ENCODE measurements at places on chromosomes 6 and 20. TPM values are rescaled to one million over a fixed set of nuclear protein-coding genes. Genes with fewer than 3 reads are reported as not detected.

The ANKRD66 gene
- not detected for total RNA-seq

- DNase-seq: no peak
Observed at GRCh38 chr6:90502866-90503407, 83.9 kb downstream of the MAP3K7 start.

- no peak for DNase-seq
Observed at GRCh38 chr6:114218437-114219340, 124.1 kb downstream of the HS3ST5 start.

DNA sequence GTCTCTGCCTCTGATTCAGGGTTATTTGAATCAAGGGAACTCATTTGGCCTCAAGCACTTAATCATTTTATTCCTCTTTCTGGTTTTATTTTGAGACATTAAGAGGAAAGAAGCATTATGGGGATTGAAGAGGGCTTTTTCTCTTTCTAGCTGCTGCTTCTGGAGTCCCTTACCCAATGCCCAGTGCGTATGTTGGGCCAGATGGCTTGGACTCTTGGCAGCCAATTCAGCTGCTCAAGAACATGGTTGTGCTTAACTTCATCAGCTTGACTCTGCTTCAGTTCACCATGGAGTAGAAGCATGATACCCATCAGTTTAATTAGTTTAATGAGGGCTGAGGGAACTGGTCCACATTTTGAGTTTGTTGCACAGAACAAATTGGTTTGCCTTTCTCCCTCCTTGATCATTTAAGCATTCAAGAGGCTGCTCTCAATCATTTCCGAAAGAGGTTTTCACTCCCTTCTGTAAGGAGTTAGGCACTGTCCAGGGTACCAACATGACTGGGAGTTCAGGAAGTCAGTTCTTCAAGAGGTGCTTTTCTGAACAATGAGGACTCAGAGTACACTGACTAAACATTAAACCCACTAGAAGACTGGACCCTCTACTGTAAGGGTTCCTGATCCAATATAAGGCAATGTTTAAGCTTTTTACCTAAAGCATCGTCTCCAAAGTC lies 14.6 kb downstream of the PDYN start:
- no peak for DNase-seq

DNA sequence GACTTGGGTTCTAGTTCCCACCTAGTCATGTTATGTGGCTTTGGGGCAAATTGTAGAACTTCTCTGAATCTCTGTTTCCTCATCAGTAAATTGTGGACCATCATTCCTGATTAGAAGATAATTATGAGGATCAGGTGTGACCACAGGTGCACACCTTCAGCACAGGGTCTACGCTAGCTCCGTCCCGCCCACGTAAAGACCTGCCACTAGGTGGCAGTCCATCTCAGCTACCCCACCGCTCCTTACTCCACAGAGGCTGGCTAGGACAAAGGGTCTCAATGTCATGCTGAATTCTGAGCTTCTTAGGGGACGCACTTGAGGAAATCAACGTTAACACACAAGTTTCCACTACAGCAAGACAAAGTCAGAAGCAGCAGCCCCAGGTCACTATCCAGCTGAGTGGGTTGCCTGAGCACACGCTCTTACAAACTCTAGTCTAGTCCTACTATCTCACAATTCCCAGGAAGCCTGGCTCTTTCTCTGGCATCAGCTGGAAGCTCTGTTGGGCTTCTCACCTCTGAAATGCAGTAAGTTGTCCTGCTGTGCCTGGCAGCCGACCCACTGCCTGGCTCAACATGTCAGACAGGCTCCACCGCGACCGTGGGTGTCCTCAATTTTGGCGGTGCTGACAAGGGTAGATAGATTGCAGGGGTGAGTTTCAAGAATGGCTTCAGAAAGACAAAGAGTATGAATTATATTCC lies 2.0 kb upstream of the PLCG1 start:
- peak; percentile 58 for DNase-seq
